Activated T-cell treated with anti-CD3 and anti-CD28 coated beads, Interleukin-2, amount 50 U/mL, for 24 hours (primary cell): ENCODE measurements at places on chromosomes 1 and 21.

- peak overlapping the region; percentile 27 for H3K4me3 ChIP-seq
- no peaks in the 10 kb centered on the region for H3K27me3 ChIP-seq
- peak; percentile 59 for DNase-seq
- peak overlapping the region; percentile 26 for H3K27ac ChIP-seq
Observed at GRCh38 chr1:23098463-23099170, 70.0 kb downstream of the LUZP1 start.

- H3K36me3 ChIP-seq, result no peaks in the 10 kb centered on the region
- no peak for DNase-seq
- no peaks in the 10 kb centered on the region for H3K27me3 ChIP-seq
Observed at GRCh38 chr21:31405604-31406003, 61.5 kb upstream of the TIAM1 start.

- no peak overlapping the region for H3K4me3 ChIP-seq
- H3K27me3 ChIP-seq, result peaks cover 40% of the 10 kb centered on the region
- H3K36me3 ChIP-seq, result no peaks in the 10 kb centered on the region
- H3K27ac ChIP-seq, result no peak overlapping the region
Observed at GRCh38 chr1:78491451-78492071, 787 bp downstream of the PTGFR start.

- peaks cover 2% of the 10 kb centered on the region for H3K27me3 ChIP-seq
- peaks cover 3% of the 10 kb centered on the region for H3K4me1 ChIP-seq
- H3K27ac ChIP-seq, result no peak overlapping the region
- H3K4me3 ChIP-seq, result no peak overlapping the region
- peaks cover 30% of the 10 kb centered on the region for H3K36me3 ChIP-seq
Observed at GRCh38 chr1:20494609-20495311, 8.8 kb upstream of the CAMK2N1 start.

GRCh38 chr1:51342591-51343206 lies 12.3 kb upstream of the TTC39A start:
- H3K27me3 ChIP-seq, result peaks cover 57% of the 10 kb centered on the region
- H3K27ac ChIP-seq, result no peak overlapping the region
- no peaks in the 10 kb centered on the region for H3K36me3 ChIP-seq
- peaks cover 3% of the 10 kb centered on the region for H3K4me1 ChIP-seq
- no peak overlapping the region for H3K4me3 ChIP-seq
- DNase-seq, result no peak

DNA sequence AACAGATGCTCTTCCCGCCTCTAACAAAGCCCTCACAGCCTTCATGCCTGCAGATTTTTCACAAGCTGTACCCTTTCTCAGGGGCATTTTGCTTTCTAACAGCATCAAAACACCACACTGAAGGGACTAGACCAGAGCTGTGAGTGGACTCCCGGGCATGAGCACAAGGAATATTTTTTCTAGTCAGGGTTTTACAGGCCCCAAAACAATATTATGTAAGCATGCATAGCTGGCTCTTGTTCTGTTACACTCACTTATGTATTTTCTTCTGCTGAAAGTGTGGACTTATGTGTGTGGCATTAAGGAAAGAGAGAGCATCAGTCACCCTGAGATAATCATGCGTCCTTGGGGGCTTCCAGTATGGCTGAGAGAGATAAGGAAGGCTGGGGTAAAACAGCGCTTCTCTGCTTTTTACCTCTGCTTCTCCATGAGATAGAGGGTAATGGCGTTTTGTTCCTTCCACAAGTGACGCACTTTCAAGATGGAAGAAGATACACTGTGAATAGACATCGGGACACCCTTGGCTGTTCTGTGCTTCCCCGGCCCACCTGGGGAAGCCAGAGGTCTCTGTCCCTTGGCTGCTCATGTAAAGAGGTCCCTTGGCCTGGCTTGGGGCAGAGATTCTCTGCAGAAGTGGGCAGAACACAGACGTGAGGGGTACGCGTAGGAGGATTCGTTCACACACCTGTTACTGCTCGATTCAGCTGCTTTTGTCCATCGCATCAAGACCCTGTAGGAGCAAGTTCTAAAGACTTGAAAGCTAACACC lies 266.7 kb upstream of the RAB4A start:
- H3K27me3 ChIP-seq, result no peaks in the 10 kb centered on the region
- H3K27ac ChIP-seq, result no peak overlapping the region
- no peaks in the 10 kb centered on the region for H3K36me3 ChIP-seq
- H3K4me3 ChIP-seq, result no peak overlapping the region

DNA sequence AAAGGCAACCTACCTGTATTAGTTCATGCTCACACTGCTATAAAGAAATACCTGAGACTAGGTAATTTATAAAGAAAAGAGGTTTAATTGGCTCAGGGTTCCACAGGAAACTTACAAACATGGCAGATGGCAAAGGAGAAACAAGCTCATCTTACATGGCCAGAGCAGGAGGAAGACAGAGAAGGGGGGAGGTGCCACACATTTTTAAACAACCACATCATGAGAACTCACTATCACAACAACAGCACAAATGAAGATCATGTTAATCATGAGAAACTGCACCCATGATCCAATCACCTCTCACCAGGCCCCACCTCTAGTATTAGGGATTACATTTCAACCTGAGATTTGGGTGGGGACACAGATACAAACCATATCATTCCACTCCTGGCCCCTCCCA lies 90.6 kb upstream of the KCTD3 start:
- H3K4me3 ChIP-seq, result no peak overlapping the region
- H3K36me3 ChIP-seq, result no peaks in the 10 kb centered on the region
- no peaks in the 10 kb centered on the region for H3K27me3 ChIP-seq
- DNase-seq, result no peak
- H3K4me1 ChIP-seq, result no peaks in the 10 kb centered on the region

GRCh38 chr1:16920951-16921350 lies 780 bp upstream of the CROCC start:
- no peaks in the 10 kb centered on the region for H3K36me3 ChIP-seq
- peak overlapping the region; percentile 69 for H3K27ac ChIP-seq
- peaks cover 25% of the 10 kb centered on the region for H3K4me1 ChIP-seq
- no peak overlapping the region for H3K4me3 ChIP-seq
- no peaks in the 10 kb centered on the region for H3K27me3 ChIP-seq
- DNase-seq, result no peak
